ENCODE measurements at places on chromosomes 1 and 21.

GRCh38 chr1:154353460-154353904 is 28.2 kb downstream of the ATP8B2 start:
- DNase-seq: no peak

DNA sequence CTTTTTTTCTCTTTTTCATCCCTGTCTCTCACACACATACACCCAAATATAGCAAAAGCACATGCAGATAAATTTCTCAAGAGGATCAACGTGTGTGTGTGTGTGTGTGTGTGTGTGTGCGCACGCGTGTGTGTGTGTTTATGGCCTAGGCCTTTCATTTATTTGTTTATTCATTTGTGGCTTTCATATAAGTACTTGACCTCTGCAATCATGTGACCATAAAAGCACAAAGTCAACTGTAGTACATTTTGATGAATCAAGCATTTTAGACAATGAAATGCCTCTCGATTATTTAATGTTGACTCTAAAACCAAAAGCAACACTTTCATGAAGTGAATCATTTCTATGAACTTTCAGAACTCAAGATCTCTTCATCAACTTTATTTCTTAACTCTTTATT is 194.1 kb upstream of the ADGRL2 start:
- DNase-seq: no peak

DNA sequence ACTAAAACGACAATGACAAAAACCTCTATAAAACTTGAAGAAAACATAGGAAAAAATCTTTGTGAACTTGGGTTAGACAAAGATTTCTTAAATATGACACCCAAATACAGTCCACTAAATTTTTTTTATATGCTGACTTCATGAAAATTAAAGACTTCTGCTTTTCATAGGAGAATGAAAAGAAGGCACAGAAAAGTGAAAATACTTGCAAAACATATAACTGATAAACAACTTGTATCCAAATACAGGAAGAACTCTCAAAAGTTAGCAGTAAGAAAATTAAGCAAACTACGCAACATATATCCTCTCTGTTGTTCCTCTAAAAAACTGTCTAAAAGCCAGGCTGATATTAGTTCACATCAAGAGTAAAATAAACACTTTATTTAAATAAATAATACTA is 53.6 kb downstream of the KIFAP3 start:
- DNase-seq: no peak

- no peak for DNase-seq
Measured at GRCh38 chr1:25110036-25110435, 122.3 kb downstream of the SYF2 start.

DNA sequence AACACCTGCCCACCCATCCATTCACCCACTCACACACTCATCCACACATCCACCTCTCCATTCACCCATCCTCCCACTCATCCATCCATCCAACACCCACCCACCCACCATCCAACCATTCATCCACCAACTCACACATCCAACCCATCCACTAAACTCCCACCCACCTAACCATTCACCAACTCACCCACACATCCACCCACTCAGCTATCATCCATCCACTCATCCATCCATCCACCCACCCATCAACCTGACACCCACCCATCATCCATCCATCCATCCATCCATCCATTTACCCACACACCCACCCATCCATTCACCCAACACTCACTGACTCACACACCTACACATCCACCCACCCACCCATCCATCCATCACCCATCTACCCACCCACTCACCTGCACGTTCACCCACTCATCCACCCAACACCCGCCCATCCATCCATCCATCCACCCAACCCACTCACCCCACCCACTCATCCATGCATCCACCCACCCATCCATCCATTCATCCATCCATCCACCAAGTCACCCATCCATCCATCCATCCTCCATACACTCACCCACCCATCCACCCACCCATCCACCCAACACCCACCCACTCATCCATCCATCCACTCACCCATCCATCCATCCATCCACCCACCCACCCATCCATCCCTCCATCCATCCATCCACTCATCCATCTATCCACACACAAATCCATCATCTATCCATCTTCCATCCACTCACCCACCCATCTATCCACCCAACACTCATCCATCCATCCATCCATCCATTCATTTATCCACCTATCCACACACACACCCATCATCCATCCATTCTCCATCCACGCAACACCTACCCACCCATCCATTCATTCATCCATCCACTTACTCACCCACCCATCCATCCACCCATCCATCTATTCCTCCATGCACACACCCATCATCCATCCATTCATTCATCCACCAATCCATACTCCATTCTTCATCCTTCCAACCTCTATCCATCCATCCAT is 17.4 kb upstream of the PRDM16 start:
- DNase-seq: no peak

- DNase-seq: no peak
Measured at GRCh38 chr1:33331444-33332356, 10.8 kb upstream of the A3GALT2 start.
